ENCODE measurements at places on chromosomes 16 and 17.

DNA sequence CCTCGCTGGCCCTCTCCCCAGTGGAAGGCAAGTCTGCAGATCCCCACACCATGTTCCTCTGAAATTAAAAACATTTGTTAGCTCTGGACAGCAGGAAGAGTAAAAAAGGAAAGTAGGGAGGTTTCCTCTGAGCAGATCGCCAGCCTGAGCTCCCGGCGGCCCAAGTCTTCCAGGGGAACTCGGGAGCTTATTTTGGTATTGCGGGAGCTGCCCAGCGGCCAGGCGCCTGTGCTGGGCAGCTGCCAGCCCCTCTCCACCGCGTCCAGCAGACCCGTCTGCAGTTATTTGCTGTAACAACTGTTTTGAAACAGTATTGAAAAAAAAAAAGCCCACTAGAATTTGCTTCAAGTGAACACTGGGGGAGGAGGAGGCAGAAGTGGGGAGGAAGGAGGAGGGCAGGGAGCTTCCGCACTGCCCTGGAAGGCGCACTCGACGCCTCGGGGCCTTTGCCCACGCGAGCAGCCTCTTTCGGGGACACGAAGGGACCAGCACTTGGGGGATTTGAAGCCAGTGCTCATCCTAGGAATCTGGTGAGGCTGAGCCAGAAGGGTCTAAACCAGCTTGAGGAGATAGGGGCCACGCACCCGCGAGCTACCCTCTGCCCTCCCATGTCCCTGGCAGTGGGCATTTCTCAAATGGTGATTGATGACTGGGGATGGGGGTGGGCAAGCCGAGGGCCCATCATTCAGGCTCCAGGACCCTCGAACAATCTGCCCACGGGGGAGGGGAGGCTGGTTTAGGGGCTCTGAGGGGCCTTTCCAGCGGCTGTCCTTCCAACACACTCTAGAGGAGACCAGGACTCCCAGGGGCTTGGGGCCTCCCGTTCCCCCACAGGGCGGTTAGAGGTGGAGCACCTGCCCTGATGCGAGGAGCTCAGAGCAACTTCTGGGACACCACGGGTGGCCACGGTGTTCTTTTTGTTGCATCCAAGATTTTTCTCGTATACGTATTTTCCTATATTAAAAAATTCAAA lies 3.0 kb upstream of the BAHCC1 start:
- DNase-seq, result no peak
- H3K27me3 ChIP-seq, result peaks cover 55% of the 10 kb centered on the region
- no peak overlapping the region for H3K4me3 ChIP-seq
- H3K4me1 ChIP-seq, result peaks cover 26% of the 10 kb centered on the region

DNA sequence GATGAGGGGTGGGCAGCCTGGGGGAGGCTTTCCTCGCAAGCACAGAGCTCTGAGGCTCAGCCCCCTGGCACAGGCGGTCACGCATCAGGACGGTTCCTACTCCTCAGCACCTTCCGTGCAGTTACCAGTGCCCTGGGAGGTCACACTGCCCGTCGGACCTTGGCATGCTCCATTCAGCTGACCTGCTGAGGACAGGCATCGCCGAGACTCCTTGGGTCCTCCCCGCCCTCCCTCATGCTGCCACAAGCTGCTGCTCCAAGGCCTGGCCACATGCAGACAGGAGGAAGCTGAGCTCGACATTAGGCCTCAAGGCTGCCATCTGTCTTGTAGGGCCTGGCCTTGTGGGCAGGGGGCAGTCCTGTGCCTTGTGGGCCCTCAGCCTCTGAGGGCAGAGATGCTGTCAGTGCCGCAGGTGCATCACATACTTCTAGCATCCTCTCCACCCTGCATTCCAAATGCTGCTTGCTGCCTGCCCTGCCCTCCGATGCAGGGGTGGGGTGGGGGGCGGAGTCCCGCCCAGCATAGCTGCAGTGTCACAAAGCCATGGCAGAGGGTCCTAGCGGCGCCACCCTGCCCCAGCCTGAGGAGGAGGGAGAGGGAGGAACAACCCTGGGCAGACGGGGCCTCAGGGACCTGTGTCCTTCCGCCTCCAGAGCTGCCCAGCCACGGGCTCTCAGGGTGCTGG lies 9.3 kb downstream of the C16orf90 start:
- no peak overlapping the region for H3K27ac ChIP-seq
- peaks cover 19% of the 10 kb centered on the region for H3K36me3 ChIP-seq
- no peak overlapping the region for H3K4me3 ChIP-seq
- DNase-seq, result no peak
- peaks cover under 1% of the 10 kb centered on the region for H3K4me1 ChIP-seq

- H3K4me3 ChIP-seq, result no peak overlapping the region
- H3K4me1 ChIP-seq, result peaks cover 24% of the 10 kb centered on the region
Measured at GRCh38 chr17:51224402-51225262, 35.2 kb downstream of the MBTD1 start.

DNA sequence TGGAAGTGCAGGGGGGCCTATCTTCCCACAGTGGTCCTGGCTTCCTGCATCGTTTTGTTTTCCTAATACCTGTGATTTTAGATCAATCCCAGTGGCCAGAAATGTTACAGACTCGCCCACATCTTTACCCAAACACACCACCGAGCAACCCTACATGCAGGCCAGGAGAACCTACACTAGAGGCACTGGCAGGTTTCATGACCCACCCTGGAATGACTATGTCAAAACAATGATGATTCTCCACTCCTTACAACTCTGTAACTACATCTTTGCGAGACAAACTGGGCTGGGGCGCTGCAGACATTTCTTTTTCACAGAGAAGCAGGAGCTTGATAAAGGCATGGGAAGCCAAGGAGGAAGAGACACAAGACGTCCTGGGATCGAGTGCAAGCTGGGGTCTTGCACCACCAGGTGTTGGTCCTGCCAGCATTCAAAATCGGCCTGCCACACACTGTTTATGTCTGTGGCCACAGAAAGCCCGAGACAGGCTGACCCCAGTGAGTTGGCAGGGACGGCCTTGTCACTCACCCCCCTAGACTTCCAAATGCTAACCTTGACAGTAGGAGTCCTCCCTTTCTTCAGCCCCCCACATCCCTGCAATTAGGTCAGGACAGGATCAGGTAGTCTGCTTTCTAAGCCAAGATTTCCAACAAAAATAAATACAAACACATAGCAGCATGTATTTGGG lies 32.5 kb downstream of the UBE2O start:
- H3K27me3 ChIP-seq, result no peaks in the 10 kb centered on the region
- DNase-seq, result no peak
- H3K36me3 ChIP-seq, result peaks cover 6% of the 10 kb centered on the region
- H3K4me1 ChIP-seq, result peaks cover 20% of the 10 kb centered on the region
- no peak overlapping the region for H3K27ac ChIP-seq

- H3K27me3 ChIP-seq, result no peaks in the 10 kb centered on the region
- no peak overlapping the region for H3K4me3 ChIP-seq
- H3K36me3 ChIP-seq, result peaks cover 21% of the 10 kb centered on the region
- H3K27ac ChIP-seq, result peak overlapping the region; percentile 20
- H3K4me1 ChIP-seq, result peaks cover 36% of the 10 kb centered on the region
Measured at GRCh38 chr17:44203731-44204440, 4.2 kb upstream of the ATXN7L3 start.
